Activated CD8-positive, alpha-beta T cell treated with anti-CD3 and anti-CD28 coated beads, Interleukin-2, amount 10 ng/mL, durations not matched to agents 7 days and 5 days (primary cell): ENCODE measurements at places on chromosomes 12 and 14. TPM values are rescaled to one million over a fixed set of nuclear protein-coding genes. Genes with fewer than 3 reads are reported as not detected.

Gene AMHR2
- total RNA-seq, result not detected

GRCh38 chr14:91893007-91893406 lies 25.7 kb upstream of the TC2N start:
- no peak for DNase-seq

DNA sequence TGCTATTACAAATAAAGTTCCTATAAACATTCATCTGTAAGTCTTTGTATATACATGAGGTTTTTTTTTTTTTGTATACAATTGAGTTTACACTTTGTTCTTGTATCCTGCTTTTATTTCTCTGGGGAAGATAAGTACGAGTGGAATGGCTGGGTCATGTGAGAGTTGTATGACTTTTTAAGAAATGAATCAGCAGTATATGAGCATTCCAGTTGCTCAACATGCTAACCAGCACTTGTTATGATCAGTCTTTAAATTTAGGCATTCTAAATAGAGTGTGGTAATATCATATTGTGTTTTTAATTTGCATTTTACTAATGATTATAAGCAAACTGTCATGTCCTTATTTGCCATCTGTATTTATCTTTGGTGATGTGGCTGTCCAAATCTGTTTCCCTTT lies 44.7 kb upstream of the AMIGO2 start:
- DNase-seq, result no peak

Gene GZMB
- 354 TPM for total RNA-seq

DNA sequence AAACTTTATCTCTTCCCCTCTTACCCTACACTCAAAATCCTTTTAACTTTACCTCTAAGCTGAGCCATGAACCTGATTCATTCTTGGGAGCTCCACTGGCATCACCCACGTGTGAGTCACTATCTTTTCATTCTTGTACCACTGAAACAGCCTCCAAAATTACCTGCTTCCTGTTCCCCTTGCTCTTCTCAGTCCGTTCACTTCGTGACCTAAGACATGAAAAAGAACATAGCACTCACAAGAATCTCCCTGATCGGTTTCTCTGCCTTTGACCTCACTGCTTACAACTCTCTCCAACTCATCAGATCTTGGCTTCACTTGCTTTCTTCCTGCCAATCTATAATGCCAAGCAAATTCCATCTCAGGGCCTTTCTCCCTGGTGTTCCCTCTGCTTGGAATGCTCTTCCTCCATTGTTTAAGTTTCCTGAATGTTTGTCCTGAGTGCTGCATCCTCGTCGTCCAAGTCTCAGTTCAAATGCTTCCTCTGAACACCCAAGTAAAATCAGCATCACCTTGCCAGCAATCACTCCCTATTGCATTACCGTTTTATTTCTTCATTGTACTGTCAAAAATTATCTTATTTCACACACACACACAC lies 9.2 kb downstream of the GLIPR1 start:
- no peak for DNase-seq

GRCh38 chr12:85448548-85449139 lies 168.6 kb downstream of the ALX1 start:
- DNase-seq, result no peak

DNA sequence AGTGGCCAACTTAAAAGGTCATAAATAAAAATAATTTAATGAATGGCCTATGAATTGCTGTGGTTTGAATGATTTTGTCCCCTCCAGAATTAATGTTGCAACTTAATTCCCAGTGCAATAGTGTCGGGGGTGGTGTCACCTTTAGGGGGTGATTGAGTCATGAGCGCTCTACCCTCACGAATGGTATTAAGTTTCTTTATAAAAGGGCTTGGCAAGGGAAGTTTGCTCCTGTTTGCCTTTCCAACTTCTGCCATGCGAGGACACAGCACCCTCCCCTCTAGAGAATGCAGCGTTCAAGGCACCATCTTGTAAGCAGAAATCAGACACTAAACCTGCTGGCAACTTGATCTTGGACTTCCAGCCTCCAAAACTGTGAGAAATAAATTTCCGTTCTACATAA lies 253.3 kb downstream of the ATXN7L3B start:
- no peak for DNase-seq

- no peak for DNase-seq
Observed at GRCh38 chr12:89075880-89076540, 276.3 kb downstream of the DUSP6 start.

DNA sequence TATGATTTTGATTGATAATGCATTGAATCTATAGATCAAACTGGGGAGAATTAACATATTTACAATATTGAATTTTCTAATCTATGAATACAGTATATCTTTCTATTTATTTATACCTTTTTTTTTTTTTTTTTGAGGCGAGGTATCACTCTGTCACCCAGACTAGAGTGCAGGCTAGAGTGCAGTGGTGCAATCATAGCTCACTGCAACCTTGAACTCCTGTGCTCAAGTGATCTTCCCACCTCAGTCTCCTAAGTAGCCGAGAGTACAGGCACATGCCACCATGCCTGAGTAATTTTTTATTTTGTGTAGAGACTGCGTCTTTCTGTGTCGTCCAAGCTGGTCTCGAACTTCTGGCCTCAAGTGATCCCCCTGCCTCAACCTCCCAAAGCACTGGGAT lies 20.4 kb downstream of the LTBR start:
- no peak for DNase-seq

DNA sequence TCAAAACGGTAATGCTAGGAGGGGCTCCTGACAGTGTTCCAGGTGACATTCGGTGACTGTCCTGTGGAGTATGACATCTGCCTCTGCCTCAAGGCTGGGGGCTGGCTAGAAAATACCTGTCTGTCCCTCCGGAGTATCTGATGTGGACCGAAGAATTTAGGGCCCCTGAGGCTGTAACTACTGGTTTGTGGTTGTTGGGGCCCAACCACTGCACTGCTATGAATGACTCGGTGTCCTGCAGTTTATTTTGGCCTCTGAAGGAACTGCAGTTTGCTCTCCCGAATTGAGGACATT lies 198.9 kb upstream of the CAND1 start:
- DNase-seq, result no peak

DNA sequence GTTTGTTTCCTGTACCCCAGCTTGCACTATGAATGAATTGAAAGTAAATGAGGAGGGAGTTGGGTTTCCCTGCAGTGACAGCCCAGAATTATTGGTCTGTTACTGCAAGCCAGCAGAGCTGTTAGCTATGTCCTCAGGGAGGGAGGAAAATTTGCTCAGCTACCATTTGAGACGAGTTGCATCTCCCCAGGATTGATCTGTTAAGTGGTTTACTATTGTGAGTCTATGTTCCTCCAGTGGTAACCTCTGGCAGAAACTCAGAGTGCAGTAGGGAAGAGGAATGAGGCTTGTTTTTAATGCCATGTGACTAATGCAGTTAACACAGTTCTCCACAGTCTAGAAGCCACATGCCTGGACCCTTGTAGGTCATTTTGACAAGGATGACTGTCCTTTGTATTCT lies 173.9 kb downstream of the SLC15A4 start:
- DNase-seq, result no peak

GRCh38 chr14:94113490-94113889 lies 3.0 kb downstream of the IFI27 start:
- DNase-seq, result no peak

Gene OLR1
- total RNA-seq, result not detected

GRCh38 chr14:68676511-68676943 lies 116.3 kb downstream of the ZFP36L1 start:
- DNase-seq, result no peak
